ENCODE measurements at places on chromosomes 16 and 17. TPM values are rescaled to one million over a fixed set of nuclear protein-coding genes. Genes with fewer than 3 reads are reported as not detected.

HOXB4 gene
- not detected for total RNA-seq

SEC14L5 gene
- 1.6 TPM for total RNA-seq

STAC2 gene
- total RNA-seq: 0.46 TPM

ARL4D gene
- 21.0 TPM for total RNA-seq

TSC2 gene
- 70.4 TPM for total RNA-seq

CMIP gene
- 56.1 TPM for total RNA-seq

LLGL2 gene
- total RNA-seq: 0.92 TPM

SGCA gene
- total RNA-seq: not detected

GSE1 gene
- total RNA-seq: 26.5 TPM

KRTAP9-8 gene
- not detected for total RNA-seq

ERN1 gene
- total RNA-seq: 4.2 TPM

SOST gene
- total RNA-seq: 0.23 TPM

ACSM5 gene
- 1.8 TPM for total RNA-seq

SAMD14 gene
- total RNA-seq: 29.8 TPM

PIK3R6 gene
- 0.69 TPM for total RNA-seq

NPTX1 gene
- total RNA-seq: 6.7 TPM

UBE2G1 gene
- 40.4 TPM for total RNA-seq

DHRS7C gene
- total RNA-seq: not detected

CACNA1H gene
- 24.7 TPM for total RNA-seq

TP53TG3C gene
- total RNA-seq: not detected

KREMEN2 gene
- total RNA-seq: 0.46 TPM

SLC5A11 gene
- total RNA-seq: not detected

CCL17 gene
- total RNA-seq: not detected

INPP5K gene
- 37.1 TPM for total RNA-seq

KRT27 gene
- total RNA-seq: not detected

KRTAP1-1 gene
- not detected for total RNA-seq

GDPD3 gene
- 0.46 TPM for total RNA-seq

MILR1 gene
- total RNA-seq: 3.7 TPM

MMP2 gene
- total RNA-seq: 15.0 TPM

SLC2A4 gene
- 0.23 TPM for total RNA-seq

TUBB3 gene
- 2,197 TPM for total RNA-seq

CD68 gene
- total RNA-seq: 5.5 TPM

RAMP2 gene
- 16.6 TPM for total RNA-seq

KLHL10 gene
- not detected for total RNA-seq

ITGAL gene
- total RNA-seq: 1.2 TPM

MYL11 gene
- not detected for total RNA-seq

VPS35 gene
- total RNA-seq: 172 TPM

MYCBPAP gene
- 1.8 TPM for total RNA-seq

GH1 gene
- not detected for total RNA-seq

STH gene
- total RNA-seq: 6.0 TPM

CSHL1 gene
- total RNA-seq: not detected

Measured in diencephalon (tissue), 1 donor.